ENCODE measurements at places on chromosomes 5 and 9.

- DNase-seq: no peak
Observed at GRCh38 chr5:80634193-80634592, 20.3 kb upstream of the MSH3 start.

- no peak for DNase-seq
Observed at GRCh38 chr9:132146039-132146438, 15.8 kb upstream of the NTNG2 start.

DNA sequence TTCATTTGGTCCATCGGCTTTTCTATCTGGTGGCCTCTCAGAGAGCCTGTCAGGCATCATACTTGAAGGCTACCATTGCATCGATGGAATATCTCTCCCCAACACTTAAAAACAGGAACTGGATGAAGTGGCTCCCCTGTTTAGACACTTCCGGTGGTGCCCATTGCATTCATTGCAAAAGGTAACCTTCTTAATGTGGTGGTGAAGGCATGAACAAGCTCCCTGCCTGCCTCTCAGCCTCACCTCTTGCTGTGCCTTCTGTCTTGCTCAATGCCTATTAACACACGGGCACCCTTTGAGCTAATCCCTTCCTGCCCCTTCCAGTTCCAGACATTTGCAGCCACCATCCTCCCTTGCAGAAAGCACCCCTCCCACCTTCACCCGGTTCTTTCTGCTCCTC lies 233.1 kb upstream of the MSX2 start:
- DNase-seq: no peak

- no peak for DNase-seq
Observed at GRCh38 chr9:121861501-121862180, 210.2 kb downstream of the DAB2IP start.

GRCh38 chr9:27785714-27786100 lies 212.4 kb upstream of the C9orf72 start:
- DNase-seq: no peak

DNA sequence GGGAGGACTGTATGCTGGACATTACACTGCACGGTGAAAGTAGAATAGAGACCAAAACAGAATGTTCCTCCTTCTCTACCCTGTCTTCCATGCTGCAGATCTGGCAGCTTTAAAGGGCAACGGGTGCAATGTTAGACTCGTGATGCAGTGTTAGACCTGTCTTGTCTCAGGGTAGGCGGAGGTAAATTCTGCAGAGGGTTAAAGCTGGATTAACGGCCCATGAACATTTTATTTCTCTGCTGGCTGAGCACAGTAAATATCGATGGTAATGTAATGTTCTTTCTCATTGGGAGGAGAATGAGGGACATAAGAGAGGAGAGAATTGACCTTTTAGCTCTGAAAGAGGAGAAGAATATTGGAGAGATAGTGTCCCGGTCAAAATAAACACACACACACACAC lies 178.9 kb downstream of the NMUR2 start:
- DNase-seq: no peak

DNA sequence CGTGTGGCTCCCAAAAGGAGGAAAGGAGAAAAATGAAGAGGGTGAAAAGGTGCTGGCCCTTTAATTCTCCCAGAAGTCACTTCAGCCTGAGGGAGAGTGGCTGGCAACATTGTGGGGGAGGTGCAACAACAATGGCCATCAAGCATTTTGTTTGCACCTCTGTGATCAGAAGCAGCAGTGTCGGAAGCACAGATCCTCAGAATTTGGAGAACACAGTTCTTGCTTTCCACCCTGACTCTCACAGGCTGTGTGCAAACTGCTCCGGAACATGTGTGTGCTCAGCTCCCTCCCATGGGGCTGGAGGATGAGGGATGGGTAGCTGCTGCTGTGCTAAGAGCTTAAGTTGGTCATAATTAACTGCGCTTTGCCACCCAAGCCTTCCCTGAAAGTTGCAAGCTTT lies 127.1 kb downstream of the DPYSL3 start:
- no peak for DNase-seq

DNA sequence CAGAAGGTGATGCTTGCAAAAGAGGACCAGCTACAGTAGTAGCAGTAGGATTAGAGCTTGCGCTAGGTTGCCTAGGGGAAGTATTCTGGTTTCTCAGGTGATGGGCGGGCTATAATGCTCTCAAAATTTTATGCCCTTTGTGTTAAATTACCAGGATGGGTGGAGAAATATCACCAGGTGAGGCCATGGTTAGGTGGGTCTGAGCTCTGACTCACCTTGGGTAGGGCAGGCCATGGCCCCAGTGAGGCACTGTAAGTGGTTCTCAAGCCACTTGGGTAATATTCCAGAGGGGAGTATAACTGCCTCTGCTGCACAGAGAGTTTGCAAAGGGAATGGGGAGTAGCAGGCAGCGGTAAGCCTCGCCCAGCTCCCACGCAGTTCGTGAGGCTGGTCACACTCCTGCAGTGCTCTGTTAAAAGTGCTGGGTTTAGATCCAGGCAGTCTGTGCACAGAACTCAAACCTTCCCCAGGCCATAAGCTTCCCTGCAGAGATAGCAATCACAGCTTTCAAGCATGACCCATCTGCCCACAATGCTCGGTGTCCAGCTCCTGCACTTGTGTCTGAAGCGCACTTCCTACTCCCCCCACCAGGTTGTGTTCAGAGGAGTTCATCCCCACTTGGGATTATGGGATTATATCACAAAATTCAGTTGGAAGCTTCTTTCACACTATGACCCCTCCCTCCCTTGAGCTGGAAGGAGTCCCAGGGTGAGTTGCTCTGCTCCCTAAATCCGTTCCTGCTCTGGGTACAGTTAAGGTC lies 575.0 kb downstream of the CHSY3 start:
- no peak for DNase-seq

DNA sequence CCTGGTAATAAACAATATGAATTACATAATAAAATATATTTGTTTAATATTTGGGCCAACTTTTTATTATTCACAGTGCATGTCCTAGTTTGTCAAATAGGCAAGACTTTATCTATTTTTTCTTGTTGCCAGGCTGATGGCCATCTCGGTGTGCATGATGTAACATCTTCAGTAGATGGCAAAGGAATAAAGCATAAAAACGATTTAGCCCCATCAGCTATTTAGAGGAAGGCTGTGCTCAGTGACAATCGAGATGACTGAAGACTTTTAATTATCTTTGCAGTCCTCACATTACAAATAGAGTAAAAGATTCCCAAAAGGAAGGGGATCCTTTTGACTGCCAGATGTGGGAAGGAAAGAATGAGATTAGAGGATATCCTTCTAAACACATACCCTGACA lies 358.5 kb downstream of the PTPRD start:
- no peak for DNase-seq

GRCh38 chr5:624951-625230 lies 12.8 kb downstream of the CEP72 start:
- no peak for DNase-seq

GRCh38 chr5:26326153-26326759 lies 712.1 kb downstream of the CDH9 start:
- no peak for DNase-seq

GRCh38 chr9:132216861-132217619 lies 55.2 kb downstream of the NTNG2 start:
- DNase-seq: no peak

DNA sequence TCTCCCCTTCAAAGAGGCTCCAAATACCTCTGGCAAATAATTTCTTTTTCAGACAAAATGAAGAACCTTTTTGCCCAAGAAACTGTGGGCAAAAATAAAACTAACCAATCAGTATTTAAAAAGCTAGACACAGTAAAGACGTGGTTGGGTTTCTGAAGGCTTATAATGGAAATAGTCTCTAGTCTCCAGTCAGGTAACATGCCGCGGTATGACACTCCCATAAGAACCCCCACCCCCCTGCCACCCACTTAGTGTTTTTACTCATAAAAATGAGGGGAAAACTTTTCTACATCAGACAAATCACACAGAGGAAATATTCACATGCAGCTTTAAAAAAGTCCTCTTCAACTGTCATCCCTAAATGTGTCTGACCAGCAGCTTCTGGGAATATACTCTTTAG lies 105.3 kb downstream of the THBS4 start:
- DNase-seq: no peak

DNA sequence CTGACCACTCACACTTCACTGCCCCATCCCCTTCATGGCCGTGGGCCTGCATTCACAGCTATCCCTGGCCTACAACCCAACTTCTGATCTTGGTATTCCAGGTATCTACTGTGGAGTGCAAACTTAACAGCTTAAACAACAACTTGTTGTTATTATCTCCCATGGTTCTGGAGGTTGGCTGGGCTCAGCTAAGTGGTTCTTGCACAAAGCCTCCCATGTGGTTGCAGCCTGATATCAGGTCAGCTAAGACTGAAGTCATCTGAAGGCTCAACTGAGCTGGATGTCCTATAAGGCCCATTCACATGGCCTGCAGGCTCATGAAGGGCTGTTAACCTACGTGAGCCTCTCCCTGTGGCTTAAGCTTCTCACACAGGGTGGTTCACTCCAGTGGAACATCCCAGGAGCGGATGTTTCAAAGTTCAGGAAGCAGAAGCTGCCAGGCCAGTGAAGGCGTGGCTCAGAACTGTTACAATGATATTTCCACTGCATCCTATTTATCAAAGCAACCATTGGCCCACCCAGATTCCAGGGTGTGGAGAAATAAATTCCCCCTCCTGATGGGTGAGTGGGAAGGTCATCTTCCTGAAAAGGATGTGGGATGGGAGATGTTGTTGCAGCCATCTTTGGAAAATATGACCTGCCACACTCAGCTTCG lies 30.0 kb upstream of the TRIO start:
- no peak for DNase-seq

DNA sequence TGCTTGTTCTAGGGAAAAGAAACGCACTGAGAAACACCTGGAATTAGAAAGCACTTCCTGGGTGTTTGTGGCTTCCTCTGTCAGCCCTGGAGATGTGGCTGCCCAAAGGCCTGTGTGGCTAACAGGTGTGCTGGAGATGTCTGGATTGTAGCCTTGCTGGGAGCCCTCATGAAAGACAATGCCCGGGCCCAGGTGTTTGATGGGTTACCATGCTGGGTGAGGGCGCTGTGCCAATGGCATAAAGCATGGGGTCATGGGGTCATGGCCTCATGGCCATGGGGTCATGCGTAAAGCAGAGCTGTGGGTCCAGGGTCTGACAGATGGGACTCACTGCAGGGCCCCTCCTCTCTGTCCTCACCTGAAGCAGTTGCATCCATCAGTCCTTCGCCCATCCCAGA lies 21.6 kb downstream of the ANKRD33B start:
- DNase-seq: no peak

DNA sequence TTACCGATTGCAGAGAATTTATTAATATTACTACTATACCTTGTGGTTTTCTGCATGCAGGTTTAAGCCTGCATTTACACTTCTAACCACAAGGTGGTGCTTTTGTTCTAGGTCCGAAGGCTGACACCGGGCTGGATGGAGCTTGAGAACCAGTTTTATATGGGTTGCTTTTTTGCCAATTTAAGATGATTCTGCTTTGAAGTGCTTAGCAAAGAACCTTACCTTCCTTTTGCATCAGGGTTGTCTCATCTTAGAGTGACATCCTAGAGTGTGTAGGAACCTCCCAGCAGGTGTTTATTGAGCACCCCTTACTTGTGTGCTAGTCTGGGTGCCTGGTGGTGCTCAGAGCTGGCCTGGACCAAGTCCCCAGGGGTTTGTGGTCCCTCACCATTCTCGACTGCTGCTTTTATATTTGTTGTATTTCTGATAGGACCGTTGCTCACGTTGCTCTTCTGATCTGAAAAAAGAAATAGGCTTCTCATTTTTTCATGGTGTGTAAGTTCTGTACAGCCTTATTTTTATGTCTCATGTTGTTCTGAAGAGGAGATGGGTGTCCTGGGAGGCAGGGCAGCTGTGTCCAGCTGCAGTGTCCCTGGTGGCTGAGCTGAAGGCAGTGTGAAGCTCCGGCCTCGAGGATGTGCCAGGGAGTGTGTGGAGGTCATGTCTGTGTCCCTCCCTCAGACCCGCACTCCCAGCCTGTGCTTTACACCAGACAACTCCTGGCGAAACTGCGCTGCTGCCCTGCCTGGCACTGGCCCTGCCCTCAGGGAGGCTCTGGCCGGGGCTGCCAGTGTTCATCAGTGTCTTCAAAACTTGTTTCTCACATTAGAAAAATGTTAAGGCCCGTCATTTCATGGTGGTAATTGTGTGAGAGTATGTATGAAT lies 54.3 kb downstream of the EHMT1 start:
- DNase-seq: peak; percentile 33

DNA sequence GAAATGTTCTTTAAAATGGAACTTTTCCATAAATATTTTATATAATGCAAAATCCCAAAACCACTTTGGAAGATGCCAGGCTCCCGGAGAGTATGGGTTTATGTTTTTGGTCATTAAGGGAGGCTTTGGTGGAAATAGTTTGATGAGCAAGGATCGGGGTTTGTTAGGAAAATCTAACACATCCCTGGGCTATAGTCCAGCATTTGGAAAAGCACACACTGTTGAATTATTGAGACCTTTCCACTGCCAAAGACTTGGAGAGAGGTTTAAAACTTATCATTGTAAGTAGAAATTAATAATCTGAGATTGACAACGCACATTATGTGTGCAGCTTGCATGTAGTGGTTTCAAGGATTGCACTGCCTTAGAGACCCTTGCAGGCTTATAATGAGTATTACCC lies 156.3 kb downstream of the PARP8 start:
- no peak for DNase-seq

GRCh38 chr9:124839612-124840299 lies 13.5 kb upstream of the WDR38 start:
- DNase-seq: no peak

DNA sequence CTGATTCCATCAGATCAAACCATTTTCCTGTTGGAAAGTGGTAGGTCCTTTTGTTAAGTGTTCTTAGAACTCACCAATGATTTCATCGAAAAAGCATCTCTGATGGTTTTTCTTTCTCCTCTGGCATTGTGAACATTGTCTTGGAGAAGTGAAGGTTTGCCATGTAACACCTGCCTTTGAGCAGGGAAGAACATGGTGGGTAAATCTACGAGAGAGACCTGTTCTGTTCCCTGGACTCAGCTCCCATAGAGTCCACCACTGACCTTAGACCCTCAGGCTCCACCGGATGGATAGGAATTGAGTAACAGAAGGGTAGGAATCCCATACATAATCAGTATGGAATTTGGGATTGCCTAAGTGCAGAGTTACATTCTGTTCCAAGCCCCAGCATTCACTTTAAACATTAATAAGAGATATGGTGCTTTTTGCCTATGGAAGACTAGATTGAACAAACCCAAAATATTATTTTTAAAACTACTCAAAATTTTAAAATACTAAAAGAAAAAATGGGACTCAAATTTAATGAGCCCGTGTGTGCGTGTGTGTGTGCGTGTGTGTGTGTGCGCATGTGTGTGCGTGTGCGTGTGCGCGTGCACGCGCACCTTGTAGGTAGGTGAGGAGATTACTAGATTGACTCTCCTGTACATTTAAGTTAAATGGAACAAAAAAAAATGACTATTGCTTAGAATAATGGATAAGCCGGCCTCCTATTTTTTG lies 92.0 kb downstream of the C9orf152 start:
- no peak for DNase-seq

GRCh38 chr5:112159435-112159834 lies 259.6 kb downstream of the EPB41L4A start:
- DNase-seq: no peak

GRCh38 chr5:119954106-119954505 lies 324.7 kb downstream of the FAM170A start:
- DNase-seq: no peak

DNA sequence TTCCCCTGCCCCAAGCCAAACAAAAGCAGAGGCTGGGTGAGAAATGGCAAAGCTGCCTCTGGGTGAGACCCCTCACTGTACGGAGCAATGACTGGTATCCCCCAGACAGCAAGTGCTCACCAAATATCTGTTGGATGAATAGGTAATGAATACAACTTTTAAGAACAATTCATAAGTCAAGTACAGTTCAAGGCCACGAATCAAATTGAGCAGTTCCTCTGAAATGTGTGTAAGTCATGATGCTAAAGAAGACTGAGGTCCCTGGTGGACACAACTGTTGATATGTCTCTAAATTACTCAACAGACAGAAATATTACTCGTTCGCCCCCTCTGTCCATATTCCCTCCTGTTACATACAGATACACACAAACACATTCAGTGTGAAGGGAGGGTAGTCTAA lies 160.7 kb downstream of the GLIS3 start:
- DNase-seq: no peak

Measured in activated CD4-positive, alpha-beta T cell treated with anti-CD3 and anti-CD28 coated beads, Interleukin-2, amount 50 U/mL, for 24 hours (primary cell).